MCF 10A (cell line): ENCODE measurements at places on chromosomes 1 and 21.

- DNase-seq, result no peak
These were observed 81.4 kb downstream of the TRABD2B start for GRCh38 chr1:47915677-47916353.

- no peak for DNase-seq
These were observed 58.3 kb upstream of the IFFO2 start for GRCh38 chr1:19014765-19015164.

DNA sequence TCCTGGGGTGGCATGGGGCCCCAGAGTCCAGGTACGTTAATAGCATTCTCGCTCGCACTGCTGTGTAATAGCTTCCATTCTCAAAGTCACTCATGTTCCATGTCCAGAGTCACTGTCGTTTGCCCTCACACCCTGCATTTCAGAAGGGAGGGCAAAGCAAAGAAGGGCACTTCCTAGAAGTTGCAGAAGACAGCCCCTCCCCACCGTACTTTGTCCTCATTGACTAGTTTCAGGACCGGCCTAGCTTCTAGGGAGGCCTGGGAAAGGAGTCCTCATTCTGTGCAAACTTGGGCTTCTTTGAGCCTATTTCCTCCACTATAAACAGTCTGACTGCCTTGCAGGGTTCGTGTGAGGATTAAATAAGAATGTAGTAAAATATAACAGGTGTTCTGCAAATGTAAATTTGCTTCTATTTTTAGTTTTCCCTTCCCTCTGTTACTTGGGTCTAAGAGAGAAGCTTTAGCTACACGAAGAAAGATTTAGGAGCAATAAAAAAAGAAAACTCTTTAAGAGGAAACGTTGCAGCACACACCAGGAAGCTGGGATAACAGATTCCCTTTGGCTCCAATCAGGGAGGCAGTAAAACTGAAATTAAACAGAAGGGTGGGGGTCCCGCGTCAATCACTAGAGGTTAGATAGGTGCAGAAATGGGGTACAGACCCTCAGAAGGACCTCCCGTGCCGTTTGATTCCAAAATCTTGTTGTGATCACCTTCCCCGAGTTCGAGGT lies 40.1 kb downstream of the ACTL8 start:
- no peak for DNase-seq

GRCh38 chr21:34362670-34363069 lies 1.1 kb upstream of the KCNE2 start:
- no peak for DNase-seq

- no peak for DNase-seq
These were observed 4.3 kb downstream of the PDZK1 start for GRCh38 chr1:145702826-145703225.

DNA sequence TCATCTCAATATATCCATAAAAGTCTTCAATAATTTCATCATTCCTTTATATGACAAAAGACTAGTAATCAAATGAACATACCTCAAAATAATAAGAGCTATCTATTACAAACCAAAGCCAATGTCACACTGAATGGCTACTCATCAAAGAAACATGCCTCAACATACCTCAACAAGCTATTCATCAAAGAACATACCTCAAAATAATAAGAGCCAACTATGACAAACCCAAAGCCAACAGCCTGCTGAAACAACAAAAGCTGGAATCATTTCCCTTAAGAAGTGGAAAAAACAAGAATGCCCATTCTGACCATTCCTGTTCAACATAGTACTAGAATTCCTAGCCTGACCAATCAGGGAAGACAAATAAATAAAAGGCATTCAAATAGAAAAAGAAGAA lies 1373.7 kb downstream of the BRINP3 start:
- DNase-seq, result no peak

GRCh38 chr1:199522936-199523335 lies 504.6 kb upstream of the NR5A2 start:
- peak; percentile 43 for DNase-seq

DNA sequence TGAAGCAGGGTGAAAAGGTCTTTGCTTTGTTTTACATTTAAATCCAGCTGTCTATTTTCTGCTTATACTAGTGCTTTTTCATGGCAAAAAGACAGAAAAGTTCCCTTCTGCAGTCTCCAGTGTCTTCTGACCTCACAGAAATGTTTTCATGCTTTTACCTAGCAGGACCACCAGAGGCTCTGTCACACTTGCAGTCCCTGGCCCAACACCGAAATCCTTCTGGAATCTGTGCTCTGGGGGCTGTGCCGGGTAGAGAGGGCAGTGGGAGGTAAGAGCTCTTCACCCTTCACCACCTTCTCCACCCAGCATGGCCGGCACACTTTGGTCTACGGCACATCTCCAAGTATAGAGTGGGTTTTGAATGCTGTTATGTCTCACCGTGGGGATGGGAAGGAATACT lies 20.8 kb downstream of the GNAT2 start:
- DNase-seq, result no peak

- DNase-seq, result no peak
These were observed 2.7 kb downstream of the DOCK7 start for GRCh38 chr1:62685431-62685859.

GRCh38 chr1:85417017-85417416 lies 47.9 kb downstream of the DDAH1 start:
- DNase-seq, result no peak

DNA sequence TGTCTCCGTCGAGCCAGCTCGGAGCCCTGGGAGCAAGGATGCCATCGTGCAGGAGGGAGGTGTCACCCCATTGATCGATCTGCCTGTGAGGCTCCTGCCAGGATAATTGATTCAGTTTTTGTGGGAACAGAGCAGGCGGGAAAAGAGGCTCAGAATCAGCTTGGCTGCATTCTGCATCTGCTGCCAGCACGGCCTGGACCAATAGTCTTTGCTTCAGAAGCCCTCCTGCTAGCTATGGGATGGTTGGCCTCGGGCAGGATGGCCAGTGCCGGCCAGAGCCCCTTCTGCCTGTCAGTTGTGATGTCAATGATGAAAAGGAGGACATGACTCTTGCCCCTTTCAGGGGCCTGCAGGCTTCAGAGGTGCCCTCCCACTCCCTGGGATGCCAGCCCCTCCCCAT lies 39.6 kb downstream of the PTPRF start:
- no peak for DNase-seq

DNA sequence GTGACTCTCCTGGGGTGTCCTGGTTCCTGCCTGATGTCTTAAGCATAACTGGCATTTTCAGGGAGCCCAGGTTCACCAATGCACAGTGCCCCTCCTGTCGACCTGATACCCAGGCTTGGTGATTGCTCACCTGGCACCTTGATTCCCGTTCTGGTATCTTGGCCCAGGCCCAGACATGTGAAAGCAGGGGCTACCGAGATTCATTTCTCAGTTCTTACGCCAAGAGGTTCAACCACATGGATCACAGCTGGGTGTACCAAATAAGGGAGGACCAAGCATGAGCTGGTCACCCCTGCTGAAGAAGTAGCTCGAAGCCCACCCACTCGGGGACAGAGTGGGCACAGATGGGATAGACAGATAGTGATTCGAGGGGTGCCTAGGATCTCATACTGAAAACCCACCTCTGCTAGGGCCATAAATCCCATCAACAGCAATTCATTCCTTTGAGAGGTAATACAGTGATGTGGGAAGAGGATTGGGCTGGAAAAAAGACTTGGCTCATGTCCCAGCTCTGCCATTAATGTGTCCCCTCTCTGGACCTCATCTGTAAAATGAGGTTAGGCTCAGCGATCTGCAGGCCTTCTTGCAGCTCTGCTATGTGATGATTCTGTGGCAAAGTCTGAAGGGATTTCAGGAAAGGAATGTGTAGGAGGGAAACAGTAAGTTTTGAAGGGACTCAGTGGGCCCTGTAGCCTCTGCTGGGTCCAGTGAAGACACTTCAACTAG lies 2.7 kb downstream of the EPHX1 start:
- no peak for DNase-seq

DNA sequence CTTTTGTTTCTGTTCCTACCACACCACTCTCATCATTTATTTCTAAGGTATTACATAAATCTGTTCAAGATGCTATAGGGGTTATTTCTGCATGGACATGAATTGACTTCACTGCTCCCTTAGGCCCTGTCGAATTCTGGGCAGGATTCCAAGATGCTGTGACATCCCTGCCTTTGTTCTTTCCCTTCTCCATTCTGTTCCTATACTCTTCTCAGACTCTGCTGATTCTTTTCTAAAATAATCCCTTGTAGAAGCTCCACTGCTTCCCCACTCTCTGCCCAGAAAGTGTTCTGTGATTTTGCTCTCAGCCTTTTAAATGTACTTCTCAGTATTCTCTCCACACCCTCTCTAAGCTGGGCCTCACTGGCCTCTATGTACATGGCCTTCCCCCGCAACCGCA lies 99.2 kb downstream of the PHTF1 start:
- peak; percentile 29 for DNase-seq

GRCh38 chr1:225651872-225652728 lies 823 bp downstream of the ENAH start:
- peak; percentile 72 for DNase-seq

DNA sequence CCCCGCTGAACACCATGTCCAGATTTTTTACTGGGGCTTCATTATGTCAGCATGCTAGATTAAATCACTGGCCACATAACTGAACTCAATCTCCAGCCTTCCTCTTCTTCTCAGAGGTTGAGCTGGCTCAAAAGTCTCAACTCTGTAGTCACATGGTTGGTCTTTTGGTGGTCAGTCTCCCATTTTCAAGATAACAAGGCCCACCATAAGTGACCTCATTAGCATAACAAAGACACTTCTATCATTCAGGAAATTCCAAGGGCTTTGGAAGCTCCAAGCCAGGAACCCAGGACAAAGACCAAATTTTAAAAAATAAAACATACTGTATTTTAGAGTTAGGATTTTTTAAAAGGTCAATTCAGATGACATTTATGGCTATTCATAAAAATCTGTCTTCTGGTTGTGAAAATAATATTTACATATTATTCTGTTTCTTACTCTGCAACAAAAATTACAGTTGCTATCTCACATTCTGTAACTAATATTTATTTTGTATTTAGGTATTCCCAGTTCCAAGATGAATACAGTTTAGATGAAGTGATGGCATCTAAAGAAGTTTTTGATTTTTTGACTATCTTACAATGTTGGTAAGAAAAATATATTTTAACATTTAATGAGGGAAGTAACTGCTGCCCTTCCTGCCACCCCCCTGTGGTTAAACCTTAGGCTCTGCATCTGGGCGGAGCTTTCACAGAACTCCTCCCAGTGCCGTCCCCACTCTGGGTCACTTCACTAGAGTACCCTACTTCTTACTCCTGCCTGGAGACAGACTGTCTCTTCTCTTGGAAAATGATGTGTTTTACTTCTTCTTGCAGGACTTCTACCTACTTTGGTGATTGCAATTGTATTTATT lies 49.3 kb downstream of the SCP2 start:
- no peak for DNase-seq

DNA sequence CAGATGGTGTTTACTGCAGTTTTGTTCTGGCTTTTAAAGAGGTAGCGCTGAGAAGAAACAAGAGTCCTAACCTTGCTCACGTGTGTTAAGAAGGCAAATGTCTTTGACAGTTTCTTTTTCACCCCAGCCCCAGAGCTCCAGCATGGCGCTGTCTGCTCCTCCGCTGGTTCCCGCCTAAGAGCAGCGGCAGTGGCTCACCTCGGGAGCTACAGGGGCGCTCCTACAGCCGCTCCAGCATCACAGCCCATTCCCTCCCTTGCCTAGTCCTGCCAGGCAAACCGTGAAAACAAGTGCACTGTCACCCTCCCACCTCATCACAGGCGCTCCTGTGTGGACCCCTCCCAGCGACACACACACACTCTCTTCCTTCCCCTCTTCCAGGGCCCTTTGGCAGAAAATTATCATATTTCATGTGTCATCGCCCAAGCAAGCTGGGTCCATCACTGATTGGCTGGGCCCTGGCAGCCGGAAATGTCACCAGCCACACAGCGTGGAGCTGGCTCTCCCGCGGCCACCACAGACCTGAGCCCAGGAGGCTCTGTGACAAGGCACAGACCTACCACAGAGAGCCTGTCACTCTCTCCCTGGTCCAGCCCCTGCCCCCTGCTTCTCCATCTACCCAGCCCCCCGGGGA lies 1.2 kb upstream of the HIVEP3 start:
- no peak for DNase-seq

DNA sequence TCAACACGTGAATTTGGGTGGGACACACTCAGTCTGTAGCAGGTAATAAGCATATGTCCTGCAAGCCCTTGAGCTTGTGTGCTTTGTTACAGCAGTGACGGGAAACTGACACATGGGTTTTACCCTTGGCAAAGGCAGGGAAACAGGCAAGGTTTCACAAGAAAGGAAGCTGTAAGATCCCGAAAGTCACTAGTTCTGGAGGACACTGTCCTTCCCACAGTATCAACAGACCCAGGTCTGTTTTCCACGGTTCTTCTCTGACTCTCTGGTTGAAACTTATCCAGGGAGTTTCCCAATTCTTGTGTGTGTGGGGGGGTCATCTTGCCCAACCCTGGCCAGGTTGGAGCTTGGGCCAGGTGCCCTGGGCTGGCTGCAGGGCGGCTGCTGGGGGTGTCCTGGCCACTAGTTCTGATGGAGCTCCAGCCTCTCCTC lies 29.3 kb upstream of the ZBTB21 start:
- DNase-seq, result peak; percentile 92

- peak; percentile 79 for DNase-seq
These were observed 36.6 kb upstream of the ARF1 start for GRCh38 chr1:228045871-228046270.

GRCh38 chr1:167428395-167428794 lies 89.9 kb downstream of the CD247 start:
- DNase-seq, result no peak

DNA sequence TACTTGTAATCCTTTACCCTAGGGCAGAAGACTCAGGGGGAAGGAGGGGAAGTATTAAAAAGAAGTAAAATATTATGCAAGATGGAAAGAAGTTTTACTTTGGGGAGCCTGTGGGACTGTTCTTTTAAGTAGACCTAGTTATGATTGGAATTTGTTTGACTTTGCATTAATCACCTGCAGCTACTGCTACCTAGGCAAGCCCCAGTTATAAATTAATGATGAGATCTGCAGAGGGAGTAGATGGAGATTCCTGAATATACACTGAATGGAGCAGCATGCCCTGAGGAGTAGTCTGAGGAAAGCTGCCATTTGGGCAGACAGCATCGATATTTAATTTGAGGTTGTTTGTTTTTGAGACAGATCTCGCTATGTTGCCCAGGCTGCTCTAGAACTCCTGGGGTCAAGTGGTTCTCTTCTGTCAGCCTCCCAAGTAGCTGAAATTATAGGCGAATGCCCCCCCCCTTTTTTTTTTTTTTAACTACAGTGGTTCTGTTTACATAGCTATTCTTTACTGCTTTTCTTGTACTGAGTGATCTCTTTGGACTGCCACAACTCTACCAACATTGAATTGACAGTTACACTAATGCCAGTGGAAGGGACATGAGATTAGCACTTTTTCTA lies 81.4 kb upstream of the SERTAD4 start:
- DNase-seq, result no peak

- DNase-seq, result no peak
These were observed 16.6 kb downstream of the TRIM62 start for GRCh38 chr1:33165209-33165608.

- no peak for DNase-seq
These were observed 165.3 kb downstream of the GALNT2 start for GRCh38 chr1:230232371-230232771.

- DNase-seq, result peak; percentile 37
These were observed 58.1 kb downstream of the CACNA1E start for GRCh38 chr1:181541458-181541857.
